Epithelial cell of proximal tubule (primary cell): ENCODE measurements at places on chromosomes 3 and 15. TPM values are rescaled to one million over a fixed set of nuclear protein-coding genes. Genes with fewer than 3 reads are reported as not detected.

The SCAANT1 gene
- not detected in 2 replicates for total RNA-seq

The TRIM59 gene
- total RNA-seq = 33.0 and 49.8 TPM in 2 replicates

The SERPINI2 gene
- total RNA-seq = not detected in 2 replicates

The ACTRT3 gene
- 2.6 and 3.8 TPM in 2 replicates for total RNA-seq

The ADAMTS17 gene
- 0.06 and 0.36 TPM in 2 replicates for total RNA-seq

The PLD1 gene
- total RNA-seq = 5.1 and 9.0 TPM in 2 replicates

The LDHAL6B gene
- not detected in 2 replicates for total RNA-seq

The LRRIQ4 gene
- total RNA-seq = 0.07 TPM in 1 of 2 replicates, not detected in the other

The STAB1 gene
- total RNA-seq = 0.14 and 0.52 TPM in 2 replicates

The MCF2L2 gene
- 0.58 and 0.87 TPM in 2 replicates for total RNA-seq

The HIGD2B gene
- not detected in 2 replicates for total RNA-seq

The DISP2 gene
- total RNA-seq = 0.22 and 0.40 TPM in 2 replicates

The SOX2 gene
- not detected in 2 replicates for total RNA-seq

The PIK3R4 gene
- 32.3 and 45.3 TPM in 2 replicates for total RNA-seq

The TLR9 gene
- total RNA-seq = not detected in 2 replicates

The MKRN2OS gene
- total RNA-seq = 0.23 and 0.65 TPM in 2 replicates

The TTLL13 gene
- not detected in 2 replicates for total RNA-seq

The GOLGA6L10 gene
- total RNA-seq = 0.65 and 1.2 TPM in 2 replicates

The GRIP2 gene
- under 0.01 TPM in 1 of 2 replicates, not detected in the other for total RNA-seq

The GP5 gene
- total RNA-seq = 0.14 TPM in 1 of 2 replicates, not detected in the other

The LRTM1 gene
- total RNA-seq = not detected in 2 replicates

The DCBLD2 gene
- 621 and 846 TPM in 2 replicates for total RNA-seq

The VEPH1 gene
- 3.7 and 20.7 TPM in 2 replicates for total RNA-seq

The RARRES1 gene
- total RNA-seq = 9.8 and 10.4 TPM in 2 replicates

The C2CD4A gene
- total RNA-seq = 0.07 and 0.35 TPM in 2 replicates

The SLC28A1 gene
- total RNA-seq = not detected in 2 replicates

The UPK1B gene
- 23.9 and 56.4 TPM in 2 replicates for total RNA-seq

The PRSS50 gene
- total RNA-seq = not detected in 2 replicates

The ANKRD63 gene
- 0.22 TPM in 1 of 2 replicates, not detected in the other for total RNA-seq

The GRAMD2A gene
- 1.8 and 5.0 TPM in 2 replicates for total RNA-seq

The SLC28A2 gene
- total RNA-seq = not detected in 2 replicates

The SNX4 gene
- total RNA-seq = 22.1 and 26.5 TPM in 2 replicates

The LRRC34 gene
- total RNA-seq = 9.8 and 17.1 TPM in 2 replicates

The CELSR3 gene
- total RNA-seq = 0.87 and 2.5 TPM in 2 replicates

The UBE2Q2 gene
- 30.7 and 40.9 TPM in 2 replicates for total RNA-seq

The ARPIN gene
- 9.1 and 10.4 TPM in 2 replicates for total RNA-seq
